ENCODE measurements at places on chromosomes 1 and 21. TPM values are rescaled to one million over a fixed set of nuclear protein-coding genes. Genes with fewer than 3 reads are reported as not detected.

Gene HHAT
- total RNA-seq = 5.5 TPM

DNA sequence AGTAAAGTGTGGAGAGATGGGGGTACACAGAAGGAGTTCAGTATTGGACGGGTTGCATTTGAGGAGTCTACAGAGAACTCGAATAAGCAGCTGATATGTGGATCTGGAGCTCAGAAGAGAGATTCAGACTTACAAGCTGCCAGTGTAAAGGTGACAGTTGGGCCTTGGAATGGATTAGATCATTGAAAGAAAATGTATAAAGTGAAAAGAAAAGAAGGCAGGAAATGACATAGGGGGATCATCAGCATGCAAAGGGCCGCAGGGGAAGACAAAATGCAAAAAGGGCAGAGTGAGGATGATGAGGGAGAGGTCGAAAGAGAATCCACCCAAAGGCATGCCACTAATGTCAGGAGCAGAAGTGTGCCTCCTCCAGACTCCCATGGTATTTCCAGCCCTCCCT is 273.3 kb downstream of the TNR start:
- no peaks in the 10 kb centered on the region for H3K4me1 ChIP-seq
- H3K4me3 ChIP-seq = no peak overlapping the region
- H3K27ac ChIP-seq = no peak overlapping the region
- peaks cover 95% of the 10 kb centered on the region for H3K27me3 ChIP-seq
- H3K36me3 ChIP-seq = no peaks in the 10 kb centered on the region

Gene OR2AK2
- not detected for total RNA-seq

DNA sequence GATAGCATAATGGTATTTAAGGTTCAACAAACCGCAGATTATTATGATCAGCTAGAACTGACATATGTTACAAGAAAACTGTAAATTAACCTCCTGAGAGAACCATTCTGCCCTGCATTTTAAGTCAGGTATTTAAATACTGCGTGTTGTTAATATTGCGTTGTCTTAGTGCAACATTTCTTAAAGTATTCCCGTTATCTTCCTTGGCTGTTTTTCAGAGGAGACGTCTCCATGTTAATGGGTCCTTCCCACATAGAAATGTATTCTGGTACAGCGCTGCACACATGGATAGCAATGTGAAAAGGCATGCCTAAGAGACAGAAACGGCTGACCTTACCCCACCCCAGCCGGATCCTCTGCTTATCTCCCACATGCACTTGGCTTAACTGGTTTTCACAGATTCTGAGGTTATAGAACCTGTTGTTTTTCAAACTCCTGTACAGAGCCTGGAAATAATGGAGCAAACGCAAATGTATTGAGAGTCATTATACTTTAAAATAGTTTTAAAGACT is 22.8 kb upstream of the DEGS1 start:
- no peaks in the 10 kb centered on the region for H3K27me3 ChIP-seq
- DNase-seq = no peak
- no peaks in the 10 kb centered on the region for H3K4me1 ChIP-seq
- peaks cover 61% of the 10 kb centered on the region for H3K36me3 ChIP-seq
- H3K4me3 ChIP-seq = no peak overlapping the region

GRCh38 chr21:41725421-41726031 is 41.3 kb downstream of the RIPK4 start:
- H3K4me1 ChIP-seq = peaks cover 29% of the 10 kb centered on the region
- no peak overlapping the region for H3K4me3 ChIP-seq
- H3K27ac ChIP-seq = no peak overlapping the region
- no peaks in the 10 kb centered on the region for H3K27me3 ChIP-seq
- no peak for DNase-seq
- H3K36me3 ChIP-seq = peaks cover 26% of the 10 kb centered on the region

Gene GPA33
- not detected for total RNA-seq

All from Calu3 (cell line).